ENCODE measurements at places on chromosomes 11 and 22.
A peak's percentile ranks its signal among the peaks of the same experiment; 100 is the strongest.

DNA sequence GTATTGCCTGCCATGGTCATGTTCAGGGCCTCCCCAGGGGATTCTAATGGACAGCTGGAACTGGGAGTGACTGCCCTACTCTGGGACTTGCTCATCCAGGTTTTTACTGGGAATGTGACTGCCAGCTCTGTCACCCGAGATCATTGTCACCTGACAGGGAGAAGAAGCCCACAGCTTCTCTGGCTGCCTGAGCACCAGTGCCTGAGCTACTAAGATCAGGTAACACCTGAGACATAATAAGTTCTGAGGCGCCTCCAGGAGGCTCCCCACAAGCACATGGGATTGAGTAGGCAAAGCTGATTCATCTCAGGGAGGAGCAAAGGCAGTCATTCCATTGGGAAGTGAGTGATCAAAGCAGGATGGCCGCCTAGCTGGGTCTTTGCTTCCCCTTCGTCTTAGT is 84.2 kb upstream of the GALNT18 start:
- no peak for DNase-seq

- peak; percentile 33 for DNase-seq
These were observed 4.6 kb downstream of the MALAT1 start for GRCh38 chr11:65503368-65503948.

DNA sequence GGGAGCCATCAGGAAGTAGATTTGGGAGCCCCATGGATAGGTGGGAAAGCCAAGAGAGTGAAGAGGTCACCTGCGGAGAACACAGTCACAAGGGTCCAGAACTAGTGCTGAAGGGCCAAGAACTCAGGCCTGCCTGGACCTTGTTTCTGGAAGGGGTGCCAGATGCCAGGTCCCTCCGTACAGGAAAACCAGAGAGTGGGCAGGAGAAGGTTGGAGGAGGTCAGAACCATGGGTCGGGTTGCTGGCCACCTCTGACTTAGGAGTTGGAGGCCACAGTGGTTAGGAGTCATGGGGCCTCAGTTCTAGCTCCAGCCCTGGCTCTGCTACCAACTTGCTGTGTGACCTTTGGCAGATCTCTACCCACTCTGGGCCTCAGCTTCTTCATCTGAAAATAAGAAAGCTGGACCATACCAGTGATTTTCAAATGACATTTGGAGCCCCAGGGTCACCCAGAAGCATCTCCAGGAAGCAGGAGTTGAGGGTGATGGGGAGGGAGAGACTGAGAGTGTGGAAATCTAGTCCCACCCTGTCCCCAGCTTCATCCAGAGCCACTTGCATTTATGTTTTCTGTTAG is 20.8 kb upstream of the TUB start:
- DNase-seq = no peak

GRCh38 chr22:43491177-43491576 is 79.4 kb downstream of the MPPED1 start:
- DNase-seq = no peak

DNA sequence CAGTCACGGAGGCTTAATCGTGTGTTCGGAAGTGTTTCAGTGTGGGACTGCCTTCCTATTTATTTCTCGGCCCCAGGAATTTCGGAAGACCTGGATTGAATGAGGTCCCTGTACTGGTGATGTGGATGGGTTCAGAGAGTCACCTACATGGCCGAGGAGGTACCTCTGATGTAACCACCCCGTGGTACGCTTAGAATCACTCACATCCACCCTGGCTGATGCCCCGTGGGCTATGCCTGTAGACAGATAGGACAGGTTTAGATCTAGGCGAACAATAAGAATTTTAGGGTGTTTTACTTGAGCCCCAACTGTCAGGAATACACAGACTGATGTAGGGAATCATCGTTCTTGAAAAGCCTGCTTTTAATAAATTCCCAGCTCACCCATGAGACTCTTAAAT is 2.0 kb downstream of the MPPED1 start:
- DNase-seq = no peak

DNA sequence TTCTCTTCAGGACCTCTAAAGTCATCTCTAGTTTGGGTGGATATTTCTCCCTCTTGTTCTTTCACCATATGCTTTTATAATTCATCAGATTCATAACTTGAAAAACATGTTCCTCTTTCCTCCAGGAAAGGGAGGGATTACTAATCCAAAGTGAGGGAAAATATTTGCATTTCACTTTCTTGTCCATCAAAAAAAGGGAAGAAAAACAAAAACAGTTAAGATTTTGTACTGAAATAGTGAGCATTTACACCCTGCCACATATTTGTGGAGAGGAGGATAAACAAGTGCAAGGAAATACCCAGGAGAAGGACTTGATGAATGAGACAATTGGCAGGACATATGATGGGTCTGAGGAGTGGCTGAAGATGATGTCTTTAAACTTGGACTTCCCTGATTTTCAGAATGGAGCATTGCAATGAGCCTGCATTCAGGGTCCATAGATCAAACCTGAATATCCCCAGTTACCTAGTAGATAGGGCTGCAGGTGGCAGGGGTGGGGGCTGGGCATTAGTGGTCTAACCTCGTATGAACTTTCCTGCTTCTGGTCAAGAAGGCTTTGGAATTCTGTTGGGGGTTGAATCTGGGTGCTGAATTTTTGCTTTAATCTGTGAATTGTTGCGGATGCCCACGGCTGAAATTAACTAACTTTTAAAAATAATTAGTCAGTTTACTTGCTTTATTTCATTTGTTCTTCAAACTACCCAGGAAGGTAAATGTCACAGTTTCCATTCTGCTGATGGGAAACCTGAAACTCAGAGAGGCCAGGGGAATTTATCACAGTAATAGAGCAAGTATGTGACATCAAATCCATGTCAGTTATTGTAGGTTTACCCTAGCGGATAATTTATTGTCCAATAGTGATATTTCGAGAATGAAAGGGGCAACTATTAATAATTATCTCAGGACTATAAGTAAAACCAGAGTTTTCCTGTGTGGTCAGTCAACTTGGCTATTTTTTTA is 36.9 kb upstream of the TMEM123 start:
- DNase-seq = no peak

GRCh38 chr11:1969035-1969434 is 21.9 kb downstream of the MRPL23 start:
- DNase-seq = no peak

- no peak for DNase-seq
These were observed 5.4 kb downstream of the PLA2G6 start for GRCh38 chr22:38176170-38176741.

- DNase-seq = no peak
These were observed 333.0 kb upstream of the DDI1 start for GRCh38 chr11:103703437-103703836.

DNA sequence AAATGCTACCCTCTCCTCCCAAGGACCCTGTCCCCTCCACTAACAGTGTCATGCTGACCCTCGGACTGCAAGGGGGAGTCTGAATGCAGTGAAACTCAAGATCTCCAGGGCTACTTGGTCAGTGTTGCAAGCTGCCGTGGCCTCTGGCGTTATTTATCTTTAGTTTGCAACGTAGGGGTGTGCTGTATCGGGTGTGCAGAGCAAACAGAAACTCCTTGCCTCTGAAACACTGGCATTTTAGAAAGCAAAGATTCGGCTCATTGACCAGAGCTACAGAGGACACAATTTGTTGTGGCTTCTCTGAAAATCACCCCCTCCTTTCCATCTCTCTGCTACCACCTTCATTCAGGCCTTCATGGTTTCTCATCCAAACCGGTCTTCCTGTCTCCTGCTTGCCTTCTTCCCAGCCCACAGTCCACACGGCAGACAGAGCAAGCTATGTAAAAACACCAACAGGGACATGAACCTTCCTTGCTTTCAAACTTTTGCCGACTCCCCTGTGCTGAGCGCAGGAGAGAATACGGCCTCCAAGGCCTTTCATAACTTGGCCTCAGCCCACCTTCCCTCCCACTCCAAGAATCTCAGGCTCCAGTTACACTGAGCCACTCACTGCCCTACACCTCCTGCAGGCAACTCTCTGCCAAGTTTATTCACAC is 14.9 kb downstream of the FZD4 start:
- DNase-seq = no peak

GRCh38 chr22:20111689-20112622 is 3.9 kb upstream of the RANBP1 start:
- no peak for DNase-seq

DNA sequence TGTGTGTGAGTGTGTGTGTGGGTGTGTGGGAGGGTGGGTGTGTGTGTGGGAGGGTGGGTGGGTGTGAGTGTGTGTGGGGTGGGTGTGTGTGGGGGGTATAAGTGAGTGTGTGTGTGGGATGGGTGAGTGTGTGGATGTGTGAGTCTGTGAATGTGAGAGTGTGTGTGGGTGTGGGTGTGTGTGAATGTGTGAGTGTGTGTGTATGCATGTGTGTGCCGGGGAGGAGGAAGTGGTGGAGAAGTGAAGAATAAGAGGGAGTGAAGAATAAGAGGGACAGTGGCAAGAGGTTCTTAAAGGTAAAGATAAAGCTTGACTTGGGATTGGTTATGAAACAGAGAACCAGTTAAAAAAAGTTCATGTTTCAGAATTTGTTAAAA is 54.0 kb downstream of the PRR5L start:
- no peak for DNase-seq

DNA sequence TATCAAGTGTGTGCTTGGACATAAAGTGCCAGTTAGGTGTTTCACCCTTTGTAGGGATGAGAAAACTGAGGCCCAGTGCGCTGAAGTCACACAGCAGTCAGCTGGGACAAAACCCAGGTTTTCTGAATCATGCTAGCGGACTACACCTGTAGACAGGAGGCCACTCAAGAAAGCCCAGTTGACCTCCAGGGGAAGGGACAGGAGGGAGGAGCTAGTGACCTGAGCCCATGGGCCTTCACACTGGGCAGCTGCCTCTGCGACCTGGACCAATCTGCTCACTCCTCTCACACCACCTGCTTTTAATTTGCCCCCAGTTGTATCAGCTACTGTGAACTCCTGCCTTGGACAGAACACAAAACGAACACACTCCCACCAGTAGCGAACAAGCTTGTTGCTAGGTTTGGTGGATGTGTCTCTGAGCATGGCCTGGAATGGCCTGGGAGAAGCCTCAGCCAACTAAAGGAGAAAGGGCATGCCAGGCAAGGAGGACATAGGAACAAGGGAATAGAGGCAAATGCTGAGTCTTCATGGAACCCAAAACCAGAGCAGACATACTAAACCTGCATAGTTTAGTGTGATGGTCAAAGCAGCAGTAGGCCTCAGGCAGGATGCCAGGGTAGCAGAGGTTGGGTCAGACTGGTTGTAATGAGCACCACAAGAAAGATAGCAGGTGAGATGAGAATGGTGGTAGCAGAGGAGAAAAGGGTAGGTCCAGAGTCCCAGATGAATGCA is 7.2 kb downstream of the LMO1 start:
- no peak for DNase-seq

Measured in NAMALWA (cell line).